CD4-positive, alpha-beta T cell treated with Interleukin-4 for 1 hour (primary cell): ENCODE measurements at places on chromosomes 11 and 22.
A peak's percentile ranks its signal among the peaks of the same experiment; 100 is the strongest.

- no peak for DNase-seq
Measured at GRCh38 chr22:44423556-44424358, 74.3 kb downstream of the RTL6 start.

- DNase-seq, result no peak
Measured at GRCh38 chr11:110314366-110315095, 18.1 kb upstream of the RDX start.

DNA sequence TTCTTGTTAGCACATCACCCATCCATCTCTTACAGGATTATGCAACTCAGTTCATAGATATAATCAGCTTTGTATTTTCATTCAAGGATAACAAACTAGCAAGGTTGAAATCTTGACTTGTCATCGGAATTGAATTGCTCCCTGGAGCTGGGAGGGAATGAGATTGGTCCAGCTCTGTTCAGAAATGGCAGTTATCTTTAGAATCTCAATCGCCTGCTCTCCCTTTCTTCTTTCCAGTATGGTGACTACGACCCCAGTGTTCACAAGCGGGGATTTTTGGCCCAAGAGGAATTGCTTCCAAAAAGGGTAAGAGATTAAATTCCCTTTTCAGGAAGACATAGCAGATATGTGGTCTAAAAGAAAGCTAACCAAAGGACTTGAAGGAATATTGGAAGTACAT is 51.0 kb downstream of the NF2 start:
- DNase-seq, result no peak

DNA sequence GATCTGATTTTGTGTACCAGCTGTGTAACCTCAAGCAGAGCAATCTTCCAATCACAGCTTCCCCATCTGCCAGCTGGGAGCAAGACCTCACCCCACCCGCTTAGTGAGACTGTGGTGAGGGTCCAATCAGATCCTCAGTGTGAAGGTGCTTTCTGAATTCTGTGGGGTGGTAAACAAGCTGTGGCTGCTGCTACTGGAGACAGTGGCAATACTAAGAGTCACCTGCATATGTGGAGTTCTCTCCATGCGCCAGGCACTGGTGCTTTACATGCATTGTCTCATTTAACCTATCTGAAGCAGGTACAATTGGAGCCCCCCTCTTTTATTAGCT is 50.4 kb downstream of the CWC15 start:
- no peak for DNase-seq

- peak; percentile 70 for DNase-seq
Measured at GRCh38 chr11:118002541-118003423, 16.6 kb downstream of the IL10RA start.

DNA sequence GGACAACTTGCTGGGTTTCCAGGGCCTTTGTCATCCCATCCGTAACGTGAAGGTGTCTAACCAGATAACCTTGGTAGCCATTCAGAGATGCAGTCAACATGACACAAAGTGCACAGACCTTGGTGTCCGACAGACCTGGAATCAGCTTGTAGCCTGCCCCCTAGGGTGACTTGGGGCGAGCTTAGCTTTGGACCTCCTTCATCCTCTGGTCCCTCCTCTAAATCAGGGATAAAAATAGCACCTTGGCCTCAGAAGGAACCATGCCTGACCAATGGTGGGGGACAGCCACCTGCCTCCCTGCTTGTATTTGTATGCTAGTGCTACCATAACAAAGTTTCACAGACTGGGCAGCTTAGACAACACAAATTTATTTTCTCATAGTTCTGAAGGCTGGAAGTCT is 3.7 kb downstream of the SNRPD3 start:
- DNase-seq, result no peak

DNA sequence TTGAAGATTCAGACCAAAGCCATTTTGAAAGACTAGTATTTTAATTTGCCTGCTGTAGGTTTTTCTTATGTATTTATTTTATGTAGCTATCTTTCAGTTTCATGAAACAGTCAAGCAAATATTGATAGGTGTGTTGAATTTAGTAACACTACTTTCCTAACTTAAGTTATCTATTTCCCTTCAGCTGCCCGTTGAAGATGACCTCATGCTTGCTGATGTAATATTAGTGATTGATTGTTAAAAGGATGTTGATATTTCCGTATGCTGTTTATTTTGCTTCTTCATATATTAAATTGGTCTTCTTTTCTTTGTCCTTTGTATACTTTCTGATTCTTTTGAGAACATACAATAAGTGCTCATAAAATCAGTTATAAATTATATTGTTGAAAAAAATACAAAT is 86.8 kb upstream of the CHORDC1 start:
- no peak for DNase-seq

- peak; percentile 50 for DNase-seq
Measured at GRCh38 chr11:88886796-88887195, 179.0 kb downstream of the GRM5 start.

- no peak for DNase-seq
Measured at GRCh38 chr11:92596596-92597317, 372.1 kb downstream of the FAT3 start.

DNA sequence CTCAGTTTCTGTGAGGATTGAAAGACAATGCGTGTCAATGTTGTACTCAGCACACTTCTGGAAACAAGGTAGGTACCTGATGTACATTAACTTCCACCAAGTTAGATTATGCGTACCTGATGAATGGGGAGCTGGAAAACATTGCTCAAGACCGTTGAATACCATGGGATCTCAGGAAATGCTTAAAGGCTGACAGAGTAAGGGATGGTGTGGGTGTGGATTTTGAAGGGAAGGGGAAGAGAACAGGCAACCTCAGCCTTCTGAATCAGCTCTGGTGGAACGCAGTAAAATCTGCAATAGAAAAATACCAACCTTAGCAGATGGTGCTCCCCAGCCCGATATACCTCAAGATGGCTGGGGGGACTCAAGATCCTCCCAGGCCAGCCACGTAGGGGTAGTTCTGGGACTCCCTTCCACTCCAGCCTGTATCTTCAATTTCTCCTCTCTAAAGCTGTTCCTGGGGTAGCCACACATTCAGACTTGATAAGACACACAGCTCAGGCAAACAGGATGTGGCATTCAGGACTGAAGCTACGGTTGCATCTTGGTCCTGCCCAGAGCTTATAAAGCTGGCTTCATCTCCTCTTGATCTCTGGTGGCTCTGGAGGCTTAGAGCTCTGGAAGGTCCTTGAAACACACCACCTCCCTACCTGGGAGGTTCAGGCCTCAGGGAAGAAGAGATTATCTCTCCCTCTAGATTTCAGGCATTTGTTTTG is 111.8 kb downstream of the CTNND1 start:
- no peak for DNase-seq

DNA sequence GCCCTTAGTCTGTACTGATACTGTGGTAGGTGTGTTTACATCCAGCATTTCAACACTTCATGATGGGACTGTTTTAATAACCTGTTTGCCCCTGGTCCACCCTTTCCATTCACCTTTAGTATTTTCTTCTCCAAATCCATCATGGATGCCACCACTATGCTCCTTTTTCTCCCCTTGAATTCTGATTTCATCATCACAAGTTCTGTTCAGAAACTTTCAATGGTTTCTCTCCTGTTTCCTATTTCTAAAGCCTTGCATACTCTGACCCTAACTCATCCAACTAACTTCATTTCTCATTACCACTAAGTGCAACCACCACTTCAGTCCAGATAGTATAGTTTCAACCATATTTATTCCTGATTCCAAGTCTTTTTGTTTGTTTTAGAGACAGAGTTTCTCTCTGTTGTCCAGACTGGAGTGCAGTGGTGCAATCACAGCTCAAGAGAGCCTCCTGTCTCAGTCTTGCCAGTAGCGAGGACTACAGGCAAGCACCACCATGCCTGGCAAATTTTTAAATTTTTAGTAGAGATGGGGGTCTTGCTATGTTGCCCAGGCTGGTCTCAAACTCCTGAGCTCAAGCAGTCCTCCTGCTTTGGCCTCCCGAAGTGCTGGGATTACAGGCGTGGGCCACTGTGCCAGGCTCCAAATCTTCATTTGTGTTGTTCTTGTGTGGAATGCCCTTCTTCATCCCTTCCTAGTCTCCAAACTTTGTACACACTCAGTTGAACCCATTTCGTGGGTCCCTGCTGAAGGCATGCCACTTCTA is 1.2 kb upstream of the LIN7C start:
- DNase-seq, result no peak

- peak; percentile 42 for DNase-seq
Measured at GRCh38 chr11:67372993-67373647, at the start of gene CLCF1. Gene CLCF1 (minus strand): TSS chr11:67373598. CDS start chr11:67373539, 59 bp downstream.

DNA sequence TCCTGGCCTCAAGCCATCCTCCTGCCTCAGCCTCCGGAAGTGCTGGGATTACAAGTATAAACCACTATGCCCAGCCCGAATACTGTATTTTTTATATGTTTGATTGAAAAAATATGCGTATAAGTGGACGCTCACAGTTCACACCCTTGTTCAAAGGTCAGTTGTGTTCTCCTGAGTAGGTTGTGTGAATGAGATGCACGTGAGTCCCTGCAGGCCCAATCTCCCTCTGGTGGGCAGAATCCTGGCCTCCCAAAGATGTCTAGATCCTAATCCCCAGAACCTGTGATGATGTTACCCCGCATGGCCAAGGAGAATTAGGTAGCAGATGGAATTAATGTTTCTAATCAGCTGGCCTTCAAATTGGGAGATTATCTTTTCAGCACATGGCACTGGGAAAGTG is 41.9 kb downstream of the CTTN start:
- no peak for DNase-seq

GRCh38 chr22:31272522-31273446 is 19.5 kb downstream of the PIK3IP1 start:
- DNase-seq, result peak; percentile 62

DNA sequence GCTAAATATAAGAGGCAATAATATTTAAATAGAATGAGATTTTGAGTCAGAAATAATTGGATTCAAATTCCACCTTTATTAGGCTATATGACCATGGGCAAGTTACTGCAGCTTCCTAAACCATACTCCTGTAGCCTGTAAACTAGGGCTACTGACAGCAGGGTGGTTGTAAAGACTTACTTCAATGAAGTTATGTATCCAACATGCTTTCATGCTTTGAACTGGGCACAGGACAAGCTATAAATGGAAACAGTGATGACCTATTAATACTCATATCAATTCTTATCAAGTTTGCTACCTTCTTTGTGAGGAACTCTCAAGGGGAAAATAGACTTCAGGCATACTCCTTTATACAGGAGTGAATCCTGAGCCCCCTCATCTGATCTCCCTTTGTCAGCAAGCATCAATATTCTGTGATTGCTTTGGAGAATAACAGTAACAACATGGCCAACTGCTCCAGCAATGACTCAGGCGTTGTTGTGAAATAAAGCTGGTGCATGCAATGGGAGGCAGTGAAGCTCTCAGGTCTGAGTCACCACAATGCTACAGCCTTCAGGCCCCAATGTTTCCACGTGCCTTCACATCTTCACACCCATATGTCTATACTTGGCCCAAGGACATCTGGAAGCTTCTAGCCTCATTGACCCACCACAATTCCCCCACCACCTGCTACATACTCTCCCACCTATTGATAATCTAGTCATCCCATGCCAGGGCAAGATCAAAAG is 102.5 kb downstream of the KCNA4 start:
- DNase-seq, result no peak

GRCh38 chr11:18770479-18771125 is 21.0 kb downstream of the PTPN5 start:
- DNase-seq, result no peak

- no peak for DNase-seq
Measured at GRCh38 chr11:116517077-116517476, 255.7 kb downstream of the BUD13 start.

GRCh38 chr11:19441752-19442553 is 201.2 kb upstream of the E2F8 start:
- no peak for DNase-seq

- DNase-seq, result no peak
Measured at GRCh38 chr11:90202342-90202741, 20.5 kb downstream of the CHORDC1 start.

GRCh38 chr11:2589538-2589934 is 110.3 kb downstream of the KCNQ1OT1 start:
- DNase-seq, result no peak

- DNase-seq, result no peak
Measured at GRCh38 chr22:44389926-44390612, 77.3 kb upstream of the SHISAL1 start.

DNA sequence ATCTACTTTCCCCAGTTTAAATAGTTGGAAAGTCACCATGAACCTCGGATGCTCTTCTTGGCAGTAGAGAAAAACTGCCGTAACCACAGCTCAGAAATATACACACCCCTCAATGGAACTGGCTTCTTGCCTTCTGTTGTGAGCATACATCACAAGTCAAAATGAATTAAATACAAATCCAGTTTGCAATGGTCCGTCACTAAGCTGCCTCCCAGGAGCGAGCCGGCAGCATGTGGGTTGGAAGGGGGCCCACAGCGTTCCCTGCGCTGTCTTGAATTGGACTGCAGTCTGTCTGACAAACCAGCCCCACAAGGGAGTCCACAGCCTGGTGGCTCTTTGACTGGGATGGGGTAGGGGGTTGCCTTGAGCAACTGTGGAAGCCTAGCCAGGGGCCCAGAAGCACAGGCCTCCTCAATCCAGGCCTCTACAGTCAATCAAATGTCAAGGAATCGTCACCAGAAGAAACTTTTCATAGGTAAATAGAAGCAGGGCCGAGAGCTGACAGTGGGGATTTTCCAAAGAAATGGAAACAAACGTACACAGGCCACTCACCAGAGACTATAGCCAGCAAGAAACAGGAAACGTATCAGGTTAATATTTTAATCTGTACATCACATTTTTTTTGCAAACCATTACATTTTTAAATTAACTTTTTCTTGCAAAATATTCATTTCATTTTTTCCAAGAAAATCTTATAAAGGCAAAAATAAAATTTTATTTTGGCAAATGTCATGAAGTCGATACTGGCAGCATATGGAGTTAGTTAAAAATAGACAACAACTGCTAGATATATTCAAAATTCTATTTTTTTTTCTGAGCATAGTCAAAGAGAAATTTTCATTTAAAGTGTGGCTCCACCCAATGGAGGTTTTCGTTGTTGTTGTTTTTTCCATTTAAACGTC is 38.5 kb downstream of the C11orf58 start:
- DNase-seq, result no peak

- no peak for DNase-seq
Measured at GRCh38 chr11:130403271-130403804, 25.1 kb downstream of the ADAMTS8 start.

DNA sequence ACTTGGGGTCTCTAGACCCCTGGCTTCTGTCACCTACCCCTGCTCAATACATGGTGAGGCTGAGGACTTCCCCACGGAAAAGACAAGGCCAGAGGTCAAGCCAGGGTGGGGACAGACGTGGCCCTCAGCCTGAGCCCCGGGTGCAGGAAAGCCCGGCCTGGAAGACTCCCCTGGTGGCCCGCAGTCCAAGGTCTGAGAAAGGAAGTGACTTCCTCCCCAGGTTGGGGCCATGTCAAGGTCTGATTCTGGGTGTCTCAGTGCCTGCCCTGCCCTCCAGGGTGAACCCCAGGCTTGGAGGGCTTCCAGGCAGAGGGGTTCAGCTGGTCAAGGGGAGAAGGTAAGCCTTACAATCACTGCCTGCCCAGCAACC is 3.9 kb downstream of the CTSD start:
- DNase-seq, result no peak

- DNase-seq, result peak; percentile 49
Measured at GRCh38 chr11:20110908-20111669, 49.2 kb downstream of the DBX1 start.

GRCh38 chr11:113862435-113862834 is 12.9 kb downstream of the USP28 start:
- DNase-seq, result no peak

GRCh38 chr11:823441-824291 is 4.1 kb upstream of the CRACR2B start:
- no peak for DNase-seq
